ENCODE measurements at places on chromosomes 11 and 22. TPM values are rescaled to one million over a fixed set of nuclear protein-coding genes. Genes with fewer than 3 reads are reported as not detected.

CYP2D6 gene
- 1.0 TPM for total RNA-seq

LUZP2 gene
- 0.15 TPM for total RNA-seq

ARVCF gene
- total RNA-seq = 59.7 TPM

ROM1 gene
- total RNA-seq = 15.6 TPM

DSCAML1 gene
- total RNA-seq = 2.2 TPM

KDELR3 gene
- total RNA-seq = 24.0 TPM

RFPL3 gene
- not detected for total RNA-seq

OR51S1 gene
- total RNA-seq = not detected

GSTT4 gene
- total RNA-seq = not detected

PDE3B gene
- 12.3 TPM for total RNA-seq

TNNI2 gene
- total RNA-seq = 2.2 TPM

TMEM132A gene
- 4.5 TPM for total RNA-seq

TRIM49 gene
- total RNA-seq = not detected

RAB39A gene
- total RNA-seq = 2.5 TPM

MRPL40 gene
- total RNA-seq = 16.4 TPM

LRRC56 gene
- total RNA-seq = 1.0 TPM

Data from aorta (tissue), 5 donors.